ENCODE measurements at places on chromosomes 7 and 10.

DNA sequence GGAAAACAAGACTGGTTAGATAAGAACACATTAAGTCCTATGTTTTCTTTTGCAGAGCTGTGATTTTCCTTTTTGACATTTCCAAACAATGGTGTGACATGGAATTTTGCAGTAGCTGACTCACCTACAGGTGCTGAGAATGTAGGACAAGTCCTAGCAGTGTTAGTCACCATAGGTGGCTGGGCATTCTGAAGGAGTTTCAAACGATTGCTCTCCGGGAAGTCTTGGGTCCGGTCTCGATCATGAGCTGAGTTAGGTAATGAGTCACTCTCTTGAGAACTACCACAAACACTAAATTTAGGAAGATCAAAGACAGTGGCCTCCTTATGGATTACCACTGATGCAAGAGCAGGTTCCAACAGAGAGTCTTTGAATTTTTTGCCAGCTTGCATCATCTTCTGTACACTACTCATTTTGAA lies 3.6 kb downstream of the FIGNL1 start:
- DNase-seq, result no peak

DNA sequence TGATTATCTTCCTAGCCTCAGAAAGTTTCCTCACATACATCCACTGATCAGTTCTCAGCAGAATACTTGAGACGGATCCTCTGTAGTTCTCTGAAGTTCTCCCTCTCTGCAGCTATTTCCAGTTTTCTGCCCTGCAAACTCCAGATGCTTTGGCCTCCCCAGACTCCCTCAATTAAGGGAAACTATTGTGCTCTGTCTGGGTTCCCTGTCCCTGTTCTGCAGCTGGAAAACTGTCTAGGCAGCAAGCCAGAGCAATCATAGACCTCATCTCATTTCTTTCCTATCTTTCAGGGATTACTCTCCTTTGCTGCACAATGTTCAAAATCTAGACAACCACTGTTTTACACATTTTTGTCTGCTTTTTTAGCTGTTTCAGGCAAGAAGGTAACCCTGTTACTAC lies 9.2 kb downstream of the MICU1 start:
- peak; percentile 47 for DNase-seq

GRCh38 chr7:26857506-26858240 lies 6.7 kb downstream of the SKAP2 start:
- DNase-seq, result no peak

- DNase-seq, result no peak
Measured at GRCh38 chr7:150329331-150330120, 6.2 kb upstream of the ACTR3C start.

GRCh38 chr7:87413029-87413428 lies 62.5 kb downstream of the ABCB4 start:
- DNase-seq, result no peak

GRCh38 chr7:116548506-116548905 lies 23.7 kb downstream of the CAV1 start:
- DNase-seq, result no peak

DNA sequence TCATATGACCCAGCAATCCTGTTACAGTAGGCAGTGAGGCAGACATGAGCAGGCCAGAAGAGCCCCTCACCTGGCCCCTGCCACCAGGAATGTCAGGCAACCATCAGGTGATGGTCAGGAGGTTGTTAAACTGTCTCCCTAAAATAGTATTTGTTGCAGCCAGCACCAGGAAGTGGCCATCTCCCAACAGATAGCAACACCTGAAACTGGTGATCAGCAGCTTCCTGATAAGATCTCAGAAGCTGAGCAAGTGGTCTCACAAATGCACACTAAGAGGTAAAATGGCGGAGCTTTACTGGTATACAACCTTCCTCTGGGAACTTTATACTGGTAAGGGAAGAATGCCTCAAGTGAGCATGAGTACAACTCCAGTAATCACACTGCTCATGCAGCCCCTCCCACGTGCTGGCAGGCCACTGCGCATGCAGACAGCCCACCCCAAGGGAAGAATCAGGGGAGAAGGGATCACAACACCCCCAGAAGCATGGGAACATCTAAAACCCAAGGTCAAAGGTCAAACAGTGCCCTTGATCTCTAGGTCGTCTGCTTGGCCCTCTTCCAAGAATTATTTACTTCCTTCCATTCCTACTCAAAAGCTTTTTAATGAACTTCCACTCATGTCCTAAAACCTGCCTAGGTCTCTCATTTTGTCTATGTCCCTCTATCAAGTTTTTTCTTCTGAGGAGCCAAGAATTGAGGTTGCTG lies 133.5 kb downstream of the DOCK4 start:
- DNase-seq, result no peak

DNA sequence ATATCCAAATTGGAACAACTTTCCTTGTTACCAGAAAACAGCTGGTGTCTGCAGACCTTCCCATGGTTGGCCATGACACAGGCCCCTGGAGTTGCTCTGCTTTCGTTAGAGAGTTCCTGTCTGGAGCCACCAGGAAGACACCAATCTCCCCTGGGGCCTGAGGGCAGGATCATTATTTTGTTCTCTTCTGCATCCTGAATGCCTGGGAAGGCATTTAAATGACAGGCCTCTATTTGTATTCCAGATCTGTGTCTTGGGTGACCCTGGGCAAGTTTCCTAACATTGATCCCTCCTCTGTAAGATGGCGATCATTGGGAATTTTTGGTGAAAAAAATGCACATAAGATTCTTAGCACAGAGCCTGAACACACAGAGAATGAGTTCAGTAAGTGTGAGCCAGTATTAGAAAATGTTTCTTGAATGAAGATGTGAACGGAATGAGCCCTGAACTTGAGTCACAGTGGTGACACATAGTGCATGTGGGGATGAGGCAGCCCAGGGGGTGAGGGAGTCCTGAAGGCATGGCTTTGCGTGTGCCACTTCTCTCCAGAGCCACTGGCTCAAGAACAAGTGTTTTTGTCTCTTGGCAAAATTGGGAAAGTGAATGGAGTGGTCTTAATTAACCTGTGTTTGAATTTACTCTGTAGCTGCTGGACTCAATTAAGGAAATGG lies 28.4 kb downstream of the BMPER start:
- no peak for DNase-seq

GRCh38 chr7:27605283-27605682 lies 57.4 kb downstream of the HIBADH start:
- DNase-seq, result no peak

DNA sequence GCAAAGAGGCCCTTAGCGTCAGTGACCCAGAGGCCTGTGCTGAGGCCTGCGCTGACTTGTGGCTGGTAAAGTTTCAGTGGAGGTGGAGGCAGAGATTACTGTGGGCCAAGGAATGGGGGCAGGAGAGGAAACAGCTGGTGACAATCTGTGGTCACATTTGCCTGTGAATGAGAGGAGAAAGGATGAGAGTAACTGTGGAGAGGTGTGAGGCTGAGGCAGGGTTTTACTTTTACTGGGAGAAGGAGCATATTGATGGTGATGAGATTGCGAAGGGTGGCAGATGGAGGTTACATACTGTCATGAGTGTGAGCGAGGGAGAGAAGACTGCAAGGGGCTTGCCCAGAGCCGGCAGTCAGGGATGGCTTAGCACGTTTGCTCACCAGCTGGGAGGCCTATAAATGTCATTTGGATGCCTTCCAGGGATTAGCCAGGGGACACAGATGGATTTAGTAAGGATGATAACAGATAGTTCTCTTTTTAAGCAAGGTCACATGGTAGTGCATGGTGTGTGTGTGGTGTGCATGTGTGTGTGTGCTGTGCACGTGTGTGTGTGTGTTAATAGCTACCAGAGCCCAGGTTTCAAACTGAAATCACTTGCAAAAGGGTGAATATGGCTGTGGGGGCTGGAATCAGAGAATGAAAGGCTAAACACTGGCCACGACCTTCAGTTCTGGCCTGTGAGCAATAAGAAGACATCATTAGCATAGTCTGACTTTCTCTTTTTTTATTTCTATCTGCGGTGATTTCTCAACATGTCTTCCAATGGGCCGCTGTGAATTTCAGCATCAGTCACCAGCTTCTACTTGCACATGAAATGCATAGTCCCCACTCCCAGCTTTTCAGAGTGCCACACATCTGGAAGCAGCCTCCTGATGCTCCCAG lies 291.5 kb upstream of the ZNF32 start:
- no peak for DNase-seq

GRCh38 chr7:154372011-154372601 lies 319.9 kb downstream of the DPP6 start:
- peak; percentile 19 for DNase-seq

DNA sequence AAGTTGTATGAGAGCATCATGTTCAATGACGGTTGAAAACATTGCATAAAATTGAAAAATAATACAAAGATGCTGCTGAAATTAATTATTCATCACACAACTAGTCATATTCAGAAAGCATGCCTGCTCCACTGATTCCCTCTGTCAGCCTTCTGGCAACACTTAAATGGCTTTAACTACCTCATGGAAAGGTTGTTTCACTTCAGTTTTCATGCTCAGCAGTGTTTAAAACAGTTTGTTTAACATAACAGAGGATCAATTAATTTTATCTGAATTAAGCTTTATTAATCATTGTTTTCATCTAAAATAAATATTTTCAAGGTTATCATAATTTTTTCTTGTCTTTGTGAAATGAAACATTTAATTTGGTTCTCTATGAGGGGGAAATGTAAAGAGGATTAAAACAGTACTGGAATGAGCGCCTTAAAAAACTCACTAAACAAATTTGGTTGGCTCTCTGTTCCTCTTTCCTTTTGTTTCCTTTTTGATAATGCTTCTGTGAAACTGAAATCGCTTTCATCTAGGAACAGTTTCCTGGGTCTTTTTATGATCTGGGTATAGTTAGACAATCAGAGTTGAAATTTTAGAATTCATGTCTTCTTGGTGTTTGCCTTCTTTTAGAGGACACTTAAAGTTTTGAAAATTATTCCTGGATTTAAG lies 427.4 kb downstream of the SH2D4B start:
- no peak for DNase-seq

- no peak for DNase-seq
Measured at GRCh38 chr7:5477723-5478531, 54.3 kb upstream of the TNRC18 start.

GRCh38 chr10:71301371-71301916 lies 17.6 kb upstream of the SLC29A3 start:
- DNase-seq, result no peak

GRCh38 chr10:72316748-72317435 lies 37.8 kb downstream of the DNAJB12 start:
- no peak for DNase-seq

DNA sequence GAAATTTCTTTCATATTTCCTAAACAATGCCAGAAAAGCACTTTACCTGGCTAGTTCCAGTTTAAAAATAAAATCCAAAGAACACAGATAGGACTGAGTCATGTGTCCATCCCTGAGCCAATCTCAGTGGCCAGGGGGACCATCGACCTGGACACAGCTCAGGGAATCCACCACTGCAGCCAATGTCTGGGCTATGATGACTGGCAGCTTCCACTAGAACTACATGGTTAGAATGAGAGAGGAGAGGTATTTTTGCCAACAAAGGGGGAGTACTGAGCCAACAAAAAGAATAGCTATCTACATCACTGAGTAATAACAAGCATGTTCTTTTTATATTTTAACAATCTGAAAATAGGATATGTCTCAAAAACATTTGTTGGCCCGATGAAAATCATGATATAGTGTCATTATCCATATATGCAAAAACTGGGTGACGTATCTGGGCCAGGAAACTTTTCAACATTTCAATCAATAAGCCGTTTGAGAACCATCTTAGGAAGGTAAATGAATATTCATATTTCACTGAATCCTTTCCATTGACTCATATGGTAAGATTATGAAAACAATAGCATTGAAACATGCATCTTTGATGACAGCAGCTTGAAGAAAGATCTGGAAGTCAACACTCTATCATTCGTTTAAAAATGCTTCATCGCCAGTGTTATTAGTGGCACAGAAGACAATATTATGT lies 104.0 kb downstream of the TPK1 start:
- no peak for DNase-seq

DNA sequence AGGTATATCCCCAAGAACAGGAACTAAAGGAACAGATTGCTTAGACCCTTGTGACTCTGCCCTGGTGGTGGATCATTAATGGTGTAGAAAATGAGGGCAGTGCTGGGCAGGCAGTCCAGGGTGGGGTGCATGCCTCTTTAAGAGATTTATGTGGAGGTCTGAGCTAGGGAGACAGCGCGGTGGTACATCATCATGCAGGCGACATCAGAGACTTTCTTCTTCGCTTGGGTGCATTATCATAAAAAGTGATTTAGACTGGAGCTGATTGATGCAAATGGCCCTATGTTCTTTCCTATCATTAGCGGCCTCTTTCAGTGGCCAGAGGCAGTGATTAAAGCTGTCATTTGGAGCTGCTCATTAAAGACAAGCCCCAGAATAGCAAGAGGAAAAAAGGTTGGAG lies 519.1 kb upstream of the GALNT17 start:
- no peak for DNase-seq

- no peak for DNase-seq
Measured at GRCh38 chr7:86970986-86971385, 88.5 kb downstream of the ELAPOR2 start.

- no peak for DNase-seq
Measured at GRCh38 chr7:14303536-14303935, 314.1 kb upstream of the ETV1 start.

DNA sequence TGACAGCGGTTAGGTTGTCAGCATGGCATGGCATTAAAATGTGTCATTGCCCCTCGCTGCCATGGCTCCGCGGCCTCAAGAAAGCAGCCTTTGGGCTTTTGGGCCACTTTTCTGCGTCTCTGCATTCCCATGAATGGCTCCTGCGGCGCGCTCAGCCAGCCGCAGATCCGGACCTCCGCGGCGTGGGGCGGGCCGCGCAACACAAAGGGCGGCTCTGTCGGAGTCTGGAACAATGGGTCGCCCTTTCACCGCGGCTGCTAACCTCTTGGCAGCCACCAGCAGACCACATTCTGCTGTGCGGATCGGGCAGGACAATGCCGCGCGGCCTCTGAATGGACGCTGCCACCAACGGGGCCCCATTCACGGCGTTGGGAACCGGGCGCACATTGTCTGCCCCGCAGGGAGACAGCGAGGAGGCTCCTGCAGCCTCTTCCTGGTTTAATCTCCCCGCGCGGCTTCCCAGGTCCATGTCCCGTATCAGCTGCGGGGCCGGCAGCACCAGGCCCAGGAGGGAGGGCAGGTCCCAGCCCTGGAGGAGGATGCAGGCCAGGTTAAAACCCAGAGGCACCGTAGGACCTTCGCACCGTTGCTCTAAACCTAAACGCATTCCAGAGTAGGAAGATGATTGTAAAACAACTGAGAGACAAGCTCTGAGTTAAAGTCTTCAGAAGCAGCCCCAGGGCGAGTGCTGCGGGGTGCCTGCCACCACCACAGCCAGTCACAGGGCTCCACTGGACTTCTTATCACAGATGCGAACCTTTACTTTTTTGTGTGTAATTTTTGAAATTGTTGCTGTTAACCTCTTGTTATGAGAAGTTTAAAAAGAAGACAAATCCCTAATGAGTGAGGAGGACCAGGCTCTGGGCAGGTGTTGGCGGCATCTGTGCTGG lies 71.6 kb downstream of the NKX6-2 start:
- no peak for DNase-seq

- no peak for DNase-seq
Measured at GRCh38 chr10:89351412-89351779, 23.6 kb downstream of the IFIT3 start.

DNA sequence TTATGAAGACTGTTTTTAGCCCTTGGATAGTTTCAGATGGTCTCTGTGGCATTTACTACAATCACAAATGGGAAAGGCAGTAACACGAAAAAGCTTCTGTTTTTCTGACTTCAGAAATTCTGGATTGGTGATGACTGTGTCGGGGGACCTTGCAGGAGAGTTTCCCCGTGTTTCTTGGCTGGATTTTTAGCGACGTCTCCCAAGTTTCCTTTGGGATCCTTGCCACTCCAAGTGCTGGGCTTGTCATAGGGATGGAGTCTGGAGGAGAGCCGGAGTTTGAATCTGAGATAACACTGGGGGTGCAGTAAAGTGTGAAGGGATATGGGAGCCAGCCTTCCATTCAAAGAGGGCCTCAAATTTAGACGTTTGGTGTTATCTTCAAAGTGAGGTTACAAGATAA lies 179.0 kb downstream of the SNX10 start:
- peak; percentile 93 for DNase-seq

Data from spinal cord (tissue), 10 donors.